MCF 10A (cell line): ENCODE measurements at places on chromosomes 13 and 19. TPM values are rescaled to one million over a fixed set of nuclear protein-coding genes. Genes with fewer than 3 reads are reported as not detected.

GRCh38 chr13:20815464-20815863, 41.7 kb upstream of the EEF1AKMT1 start:
- H3K4me3 ChIP-seq, result no peak overlapping the region
- H3K27ac ChIP-seq, result peak overlapping the region; percentile 94
- H3K36me3 ChIP-seq, result peaks cover 21% of the 10 kb centered on the region
- DNase-seq, result no peak
- H3K4me1 ChIP-seq, result peaks cover 43% of the 10 kb centered on the region

- H3K4me1 ChIP-seq, result peaks cover 17% of the 10 kb centered on the region
- peak overlapping the region; percentile 80 for H3K4me3 ChIP-seq
- H3K27ac ChIP-seq, result no peak overlapping the region
- H3K36me3 ChIP-seq, result no peaks in the 10 kb centered on the region
Measured at GRCh38 chr13:43787997-43788396, 1.2 kb upstream of the ENOX1 start.

PROZ gene
- total RNA-seq, result not detected in 2 replicates

DNA sequence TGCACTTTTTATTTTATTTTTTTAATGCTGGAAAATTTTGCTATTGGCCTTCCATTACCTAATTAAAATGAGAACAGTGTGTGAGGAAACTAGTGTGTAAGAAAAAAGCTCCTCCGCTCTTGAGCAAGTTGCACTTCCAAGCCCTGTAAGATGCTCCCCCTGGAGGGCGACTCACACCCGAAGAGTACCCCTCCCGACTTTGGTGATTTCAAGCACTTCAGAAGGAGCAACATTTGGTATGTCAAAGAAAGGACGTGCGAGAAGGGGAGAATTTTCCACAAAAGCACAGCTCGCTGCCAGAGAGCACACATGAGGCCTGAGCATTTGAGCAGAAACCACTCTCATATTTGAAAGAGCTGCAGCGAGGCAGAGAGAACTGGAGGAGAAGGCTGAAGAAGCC, 504.4 kb downstream of the FGF9 start:
- no peak overlapping the region for H3K4me3 ChIP-seq
- H3K27me3 ChIP-seq, result no peaks in the 10 kb centered on the region
- peaks cover 10% of the 10 kb centered on the region for H3K4me1 ChIP-seq
- no peak overlapping the region for H3K27ac ChIP-seq
- no peak for DNase-seq
- H3K36me3 ChIP-seq, result no peaks in the 10 kb centered on the region

DNA sequence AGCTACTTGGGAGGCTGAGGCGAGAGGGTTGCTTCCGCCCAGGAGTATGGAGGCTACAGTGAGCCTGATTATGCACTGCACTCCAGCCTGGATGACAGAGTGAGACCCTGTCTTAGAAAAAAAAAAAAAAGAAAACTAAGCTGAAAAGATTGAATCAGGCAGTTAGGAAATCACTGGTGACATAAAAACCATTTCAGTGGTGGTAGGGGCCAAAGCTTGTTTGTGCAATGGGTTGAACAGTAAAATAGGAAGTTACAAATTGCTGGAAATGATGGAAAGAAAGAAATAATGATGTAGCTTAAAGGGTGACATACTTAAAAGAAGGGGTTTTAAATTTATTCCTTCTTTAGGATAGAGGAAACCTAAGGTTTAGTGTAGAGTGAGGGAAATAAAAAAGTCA, 4.8 kb upstream of the OXGR1 start:
- peaks cover 23% of the 10 kb centered on the region for H3K27me3 ChIP-seq
- no peak overlapping the region for H3K27ac ChIP-seq
- no peaks in the 10 kb centered on the region for H3K36me3 ChIP-seq
- no peak for DNase-seq

GRCh38 chr13:105465251-105465650, 1070.2 kb downstream of the EFNB2 start:
- peak overlapping the region; percentile 33 for H3K27ac ChIP-seq
- H3K27me3 ChIP-seq, result no peaks in the 10 kb centered on the region
- H3K4me3 ChIP-seq, result no peak overlapping the region
- DNase-seq, result peak; percentile 38
- H3K4me1 ChIP-seq, result peaks cover 15% of the 10 kb centered on the region

APOE gene
- total RNA-seq, result 3.3 and 7.0 TPM in 2 replicates

- H3K27me3 ChIP-seq, result no peaks in the 10 kb centered on the region
- no peak for DNase-seq
- peak overlapping the region; percentile 71 for H3K4me3 ChIP-seq
- peaks cover 42% of the 10 kb centered on the region for H3K36me3 ChIP-seq
Measured at GRCh38 chr19:1261538-1261797, 7.7 kb upstream of the CIRBP start.

TMEM255B gene
- 7.0 and 15.8 TPM in 2 replicates for total RNA-seq

DNA sequence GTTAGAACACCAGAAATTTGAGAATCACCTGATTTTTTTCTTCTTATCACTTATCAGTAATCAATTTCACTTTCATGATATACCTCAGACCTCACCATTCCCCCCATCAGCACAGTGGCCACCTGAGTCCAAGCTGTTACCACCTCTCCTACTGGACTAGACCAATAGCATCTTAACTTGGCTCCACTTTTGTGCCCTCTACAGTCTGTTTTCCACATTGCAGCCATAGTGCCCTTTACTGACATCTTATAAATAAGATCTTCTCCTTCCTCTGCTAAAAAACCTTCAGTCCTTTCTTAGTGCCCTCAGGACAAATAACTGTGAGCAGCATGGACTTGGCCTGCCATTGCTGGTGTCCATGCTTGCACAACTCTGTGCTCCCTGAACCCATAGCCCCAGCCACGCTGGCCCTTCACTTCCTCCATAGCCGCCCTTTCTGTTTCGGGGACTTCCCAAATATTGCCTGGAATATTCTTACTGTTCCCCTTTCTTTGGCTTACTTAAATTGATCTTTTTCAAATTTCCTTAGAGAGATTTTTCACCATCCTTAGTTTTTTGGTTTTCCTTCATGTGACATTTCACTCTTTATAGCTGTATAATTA, 380.8 kb downstream of the LMO7 start:
- no peak overlapping the region for H3K4me3 ChIP-seq
- H3K27ac ChIP-seq, result no peak overlapping the region
- H3K27me3 ChIP-seq, result no peaks in the 10 kb centered on the region
- H3K4me1 ChIP-seq, result no peaks in the 10 kb centered on the region
- H3K36me3 ChIP-seq, result no peaks in the 10 kb centered on the region

FFAR2 gene
- total RNA-seq, result not detected in 2 replicates

DNA sequence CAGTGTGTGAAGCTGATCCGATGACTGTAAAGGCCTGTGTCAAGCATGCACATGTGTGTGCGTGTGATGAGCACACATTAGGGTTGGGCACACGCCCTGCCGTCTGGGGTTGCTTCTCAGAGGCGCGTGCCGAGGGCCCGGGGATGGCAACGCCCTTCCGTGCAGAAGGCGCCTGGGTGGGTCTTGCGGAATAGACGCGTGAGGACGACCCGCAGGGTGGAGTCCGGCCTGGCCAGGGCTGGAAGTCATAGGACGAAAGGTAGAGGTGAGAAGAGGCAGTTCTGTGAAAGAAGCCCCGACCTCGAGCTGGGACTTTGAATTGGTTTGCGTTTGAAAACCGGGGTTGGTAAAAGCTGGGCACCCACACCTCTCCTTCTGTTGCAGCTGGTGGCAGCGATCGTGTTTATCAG, 35.7 kb downstream of the TMEM255B start:
- DNase-seq, result no peak
- no peaks in the 10 kb centered on the region for H3K36me3 ChIP-seq
- H3K4me1 ChIP-seq, result no peaks in the 10 kb centered on the region
- no peak overlapping the region for H3K4me3 ChIP-seq
- H3K27ac ChIP-seq, result no peak overlapping the region
